ENCODE measurements at places on chromosomes 3 and 15.
A peak's percentile ranks its signal among the peaks of the same experiment; 100 is the strongest.

GRCh38 chr15:68383161-68384074 lies 48.5 kb downstream of the ITGA11 start:
- peak; percentile 60 for DNase-seq

DNA sequence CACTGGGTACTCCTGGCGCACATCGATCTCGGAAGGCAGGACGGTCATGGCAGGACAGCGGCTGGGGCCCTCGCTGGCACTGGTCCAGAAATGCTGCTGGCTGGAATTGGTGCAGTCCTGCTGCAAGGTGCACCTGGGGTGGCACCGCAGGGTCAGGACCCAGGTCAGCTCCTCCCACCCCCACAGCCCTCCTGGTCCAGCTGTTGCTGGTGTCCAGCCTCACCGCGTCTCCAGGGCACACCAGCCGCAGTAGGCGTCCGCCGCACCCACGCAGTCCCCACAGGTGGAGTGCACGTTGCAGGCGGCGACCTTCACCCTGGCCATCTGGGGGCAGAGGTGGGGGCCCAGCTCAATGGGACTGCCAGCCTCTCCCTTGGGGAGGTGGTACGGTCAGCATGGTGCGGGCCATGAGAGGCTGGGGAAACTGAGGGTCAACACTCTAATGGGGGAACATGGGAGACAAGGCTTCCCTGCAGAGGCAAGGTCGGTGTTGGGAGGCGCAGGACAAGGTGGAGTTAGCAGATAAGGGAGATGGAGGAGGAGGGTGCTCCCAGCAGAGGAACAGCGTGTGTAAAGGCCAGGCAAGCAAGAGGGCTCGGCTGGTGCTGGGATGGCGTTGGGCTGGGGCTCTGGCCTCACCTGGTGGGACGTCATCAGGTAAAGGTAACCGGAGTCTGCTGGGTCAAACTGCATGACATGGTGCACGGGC lies 20.4 kb downstream of the PLXND1 start:
- no peak for DNase-seq

- DNase-seq, result no peak
These were observed 9.6 kb upstream of the RAD51 start for GRCh38 chr15:40685376-40685775.

GRCh38 chr3:191982481-191982880 lies 521.5 kb downstream of the PYDC2 start:
- no peak for DNase-seq

GRCh38 chr15:62503451-62503850 lies 338.4 kb upstream of the C2CD4B start:
- DNase-seq, result peak; percentile 24

DNA sequence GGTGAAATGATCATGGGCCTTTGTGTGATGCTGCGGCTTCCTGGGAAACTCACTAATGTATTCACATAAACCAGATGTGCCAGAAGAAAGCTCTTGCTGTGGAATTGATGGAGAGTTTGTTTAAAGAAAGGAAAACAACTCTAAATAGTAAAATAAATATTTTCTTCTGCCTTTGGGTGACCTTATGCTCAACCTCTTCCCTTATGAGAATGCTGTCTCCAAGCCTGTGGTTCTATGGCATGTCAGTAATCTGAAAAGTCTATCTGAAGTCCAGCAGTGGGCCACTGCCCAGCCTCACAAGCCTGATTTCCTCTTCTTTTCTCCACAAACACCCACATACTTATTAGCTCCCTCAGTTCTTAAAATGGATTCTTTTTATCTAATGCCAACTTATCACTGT lies 49.9 kb upstream of the PHLDB2 start:
- DNase-seq, result peak; percentile 40

DNA sequence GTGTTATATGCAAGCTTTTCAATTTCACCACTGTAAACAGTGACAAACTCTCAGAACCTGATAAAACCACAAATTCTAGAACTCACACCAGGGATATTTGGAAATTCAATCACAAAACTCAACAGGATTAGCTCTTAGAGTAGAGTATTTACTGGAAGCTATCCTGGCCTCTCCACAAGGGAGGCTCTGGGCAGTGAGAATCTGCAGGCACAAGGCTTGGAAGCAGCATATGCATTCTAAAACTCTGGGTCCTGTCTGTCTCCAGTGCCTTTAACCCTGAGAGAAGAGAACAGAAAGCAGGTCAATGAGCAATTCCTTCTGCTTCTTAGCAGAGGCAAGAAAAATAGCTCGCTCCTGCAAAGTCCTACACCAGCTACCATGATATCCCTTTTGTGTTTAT lies 23.4 kb downstream of the PLSCR4 start:
- no peak for DNase-seq

DNA sequence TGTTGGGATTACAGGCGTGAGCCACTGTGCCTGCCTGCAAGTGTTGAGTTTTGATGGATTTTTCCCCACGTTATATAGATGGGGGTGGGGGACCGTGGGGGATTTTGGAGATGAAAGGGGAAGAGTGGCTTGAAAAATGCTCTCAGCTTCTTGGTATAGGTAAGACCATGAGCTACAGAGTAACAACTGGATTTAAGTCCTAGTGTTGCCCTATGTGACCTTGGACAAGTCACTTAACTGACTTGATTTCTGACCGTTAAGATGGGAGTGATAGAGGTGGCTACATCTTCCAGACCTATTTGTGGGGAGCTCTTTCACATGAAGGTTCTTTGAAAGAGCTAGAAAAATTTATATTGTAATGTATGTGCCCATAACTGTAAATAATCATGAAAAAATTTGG lies 13.3 kb downstream of the TRIM71 start:
- no peak for DNase-seq

- DNase-seq, result no peak
These were observed 45.0 kb downstream of the BCL2L10 start for GRCh38 chr15:52067545-52067926.

DNA sequence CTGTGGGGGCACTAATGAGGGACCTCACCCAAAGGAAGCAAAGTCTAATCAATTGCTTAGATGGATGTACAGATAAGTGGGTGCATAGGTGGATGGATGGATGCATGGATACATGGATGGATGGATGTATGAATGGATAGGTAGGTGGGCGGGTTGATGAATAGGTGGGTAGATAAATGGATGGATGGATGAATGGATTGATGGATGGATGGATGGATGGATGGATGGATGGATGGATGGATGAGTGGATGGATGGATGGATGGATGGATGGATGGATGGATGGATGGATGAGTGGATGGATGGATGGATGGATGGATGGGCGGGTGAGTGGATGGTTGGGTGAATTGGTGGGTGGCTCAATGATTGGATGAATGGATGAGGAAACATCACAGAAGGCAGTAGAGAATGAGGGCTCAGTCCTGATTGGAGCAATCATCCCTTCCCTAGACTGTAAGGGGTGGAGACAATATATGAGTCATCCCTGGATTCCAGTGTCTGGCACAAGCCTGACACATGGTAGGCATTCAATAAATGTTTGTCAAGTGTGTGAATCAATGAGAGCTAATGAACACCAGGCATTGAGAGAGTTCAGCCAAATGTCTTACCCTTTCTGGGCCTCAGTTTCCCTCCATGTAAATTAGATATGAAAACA lies 40.4 kb upstream of the PXYLP1 start:
- peak; percentile 20 for DNase-seq

DNA sequence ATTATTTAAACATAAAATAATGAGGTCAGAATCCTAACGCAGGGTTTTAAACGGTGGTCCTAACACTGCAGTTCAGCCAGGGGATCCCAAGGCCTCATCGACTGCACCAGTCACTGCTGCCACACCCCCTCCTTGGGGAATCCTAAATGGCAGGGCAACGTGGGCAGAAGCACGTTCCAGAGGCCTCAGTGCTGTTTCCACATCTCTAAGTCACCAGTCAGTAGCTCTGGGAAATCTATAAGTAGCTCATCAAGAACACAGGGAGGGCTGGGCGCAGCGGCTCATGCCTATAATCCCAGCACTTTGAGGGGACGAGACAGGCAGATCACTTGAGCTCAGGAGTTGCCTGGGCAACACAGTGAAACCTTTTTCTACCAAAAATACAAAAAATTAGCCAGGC lies 47.5 kb downstream of the PRTG start:
- DNase-seq, result no peak

- DNase-seq, result no peak
These were observed 41.8 kb upstream of the SETMAR start for GRCh38 chr3:4261406-4261805.

DNA sequence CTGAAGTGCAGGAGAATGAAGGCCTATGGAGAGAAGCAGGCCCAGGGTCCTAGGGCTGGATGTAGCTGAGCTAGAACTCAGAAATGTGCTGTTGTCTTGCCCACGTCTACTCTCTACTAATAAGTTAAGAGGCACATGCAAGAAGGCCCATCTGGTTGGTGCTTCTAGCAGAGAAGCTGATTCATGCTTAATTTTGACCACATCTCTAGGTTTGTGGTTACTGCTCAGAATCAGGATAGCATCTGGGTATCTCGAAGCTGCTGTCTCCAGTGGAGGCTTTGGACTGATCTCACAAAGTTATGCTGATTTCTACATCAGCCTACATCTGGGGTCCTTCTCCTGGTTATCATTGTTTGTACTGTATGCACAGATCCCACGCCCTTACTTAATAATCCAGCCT lies 87.3 kb downstream of the CACNA1D start:
- DNase-seq, result peak; percentile 21

GRCh38 chr15:28107111-28107903 lies 8.2 kb upstream of the OCA2 start:
- peak; percentile 56 for DNase-seq

DNA sequence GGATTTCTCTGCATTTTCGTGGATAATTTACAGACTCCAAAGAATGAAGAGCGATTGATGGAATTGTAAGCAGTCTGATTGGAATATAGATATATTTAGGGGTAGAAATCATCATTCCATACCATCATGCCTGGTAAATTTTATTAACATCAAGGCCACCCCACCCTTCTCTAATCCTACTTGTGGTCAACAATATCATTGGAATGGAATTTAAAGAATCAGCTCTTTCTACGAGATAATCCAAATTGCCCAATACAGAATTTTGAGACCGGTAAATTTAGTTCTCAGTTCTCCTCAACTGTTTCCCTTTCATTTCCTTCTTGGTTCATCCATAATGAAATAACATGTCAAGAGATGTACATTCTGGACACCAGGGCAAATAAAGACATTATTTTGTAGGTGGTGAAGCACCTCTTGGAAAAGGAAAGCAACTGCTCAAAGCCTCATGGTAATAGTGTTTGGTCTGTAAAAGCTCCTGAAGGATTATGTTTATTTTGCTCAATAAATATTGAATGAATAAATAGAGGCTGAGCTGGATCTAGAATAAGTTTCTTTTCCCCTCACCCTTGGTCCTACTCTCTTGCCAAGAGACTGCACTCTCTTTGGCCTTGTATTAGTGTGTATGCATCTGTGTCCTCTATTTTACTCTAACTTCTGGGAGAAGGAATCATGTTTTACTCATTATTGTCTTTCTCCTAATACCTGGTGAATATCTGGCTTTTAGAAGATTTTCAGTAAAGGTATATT lies 133.7 kb upstream of the BCL6 start:
- peak; percentile 35 for DNase-seq

DNA sequence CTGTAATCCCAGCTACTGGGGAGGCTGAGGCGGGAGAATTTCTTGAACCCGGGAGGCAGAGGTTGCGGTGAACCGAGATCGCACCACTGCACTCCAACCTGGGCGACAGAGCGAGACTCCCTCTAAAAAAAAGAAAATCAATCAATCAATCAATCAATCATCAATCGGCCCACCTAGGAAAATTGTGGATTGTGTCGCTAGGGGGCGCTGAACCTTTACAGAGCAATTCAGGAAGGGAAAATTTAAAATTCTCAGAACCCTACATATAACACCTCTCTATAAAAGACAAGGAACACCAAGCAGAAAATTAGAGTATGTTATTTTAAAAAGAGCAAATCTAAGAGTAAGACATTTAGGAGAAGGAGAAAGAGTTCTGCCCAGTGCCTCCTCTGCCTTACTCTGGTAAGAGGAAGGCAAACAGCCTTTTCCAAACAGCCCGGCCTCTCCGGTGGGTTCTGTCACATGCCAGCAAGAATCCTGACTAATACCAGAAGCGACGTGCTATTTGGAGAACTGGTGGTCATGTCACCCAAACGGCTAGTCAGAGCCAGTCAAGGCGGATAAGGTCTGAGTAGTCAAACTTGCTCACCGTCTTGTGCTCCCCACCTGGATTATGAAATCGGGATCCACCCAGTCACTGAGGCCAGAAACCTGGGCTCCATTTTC lies 22.3 kb upstream of the SMCO1 start:
- DNase-seq, result peak; percentile 31

GRCh38 chr15:66483131-66483566 lies 14.4 kb downstream of the SNAPC5 start:
- DNase-seq, result peak; percentile 43

- peak; percentile 89 for DNase-seq
These were observed 6.1 kb downstream of the PPCDC start for GRCh38 chr15:75029378-75030022.

DNA sequence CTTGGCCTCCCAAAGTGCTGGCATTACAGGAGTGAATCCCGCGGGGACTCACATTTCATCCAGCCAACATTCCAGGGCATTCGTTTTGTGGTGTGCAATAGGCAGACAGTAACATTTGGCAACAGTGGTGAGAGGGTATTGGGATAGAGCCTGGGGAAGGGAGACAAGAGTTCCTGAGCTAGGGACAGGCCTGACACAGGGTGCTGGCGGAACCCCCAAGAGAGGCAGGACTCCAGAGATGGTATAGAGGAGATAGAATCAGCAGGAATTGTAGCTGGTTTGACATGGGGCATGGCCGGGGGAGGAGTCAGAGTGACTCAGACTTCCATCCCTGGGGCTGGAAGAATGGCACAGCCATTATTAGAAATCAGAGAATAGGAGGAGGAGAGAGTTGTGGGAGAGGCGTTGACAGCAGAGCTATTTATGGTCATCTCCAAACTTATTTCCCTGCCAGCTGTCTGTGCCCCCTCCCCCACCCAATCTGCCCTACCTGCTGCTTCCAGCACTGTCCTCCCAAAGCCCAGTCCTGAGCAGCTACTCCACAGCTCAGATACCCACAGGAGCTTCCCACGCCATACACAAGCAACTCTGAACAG lies 4.4 kb upstream of the IDH2 start:
- peak; percentile 83 for DNase-seq

GRCh38 chr15:65421360-65422215 lies 1.2 kb downstream of the IGDCC4 start:
- peak; percentile 56 for DNase-seq

- DNase-seq, result no peak
These were observed 461 bp downstream of the COPB2 start for GRCh38 chr3:139388821-139389551.

DNA sequence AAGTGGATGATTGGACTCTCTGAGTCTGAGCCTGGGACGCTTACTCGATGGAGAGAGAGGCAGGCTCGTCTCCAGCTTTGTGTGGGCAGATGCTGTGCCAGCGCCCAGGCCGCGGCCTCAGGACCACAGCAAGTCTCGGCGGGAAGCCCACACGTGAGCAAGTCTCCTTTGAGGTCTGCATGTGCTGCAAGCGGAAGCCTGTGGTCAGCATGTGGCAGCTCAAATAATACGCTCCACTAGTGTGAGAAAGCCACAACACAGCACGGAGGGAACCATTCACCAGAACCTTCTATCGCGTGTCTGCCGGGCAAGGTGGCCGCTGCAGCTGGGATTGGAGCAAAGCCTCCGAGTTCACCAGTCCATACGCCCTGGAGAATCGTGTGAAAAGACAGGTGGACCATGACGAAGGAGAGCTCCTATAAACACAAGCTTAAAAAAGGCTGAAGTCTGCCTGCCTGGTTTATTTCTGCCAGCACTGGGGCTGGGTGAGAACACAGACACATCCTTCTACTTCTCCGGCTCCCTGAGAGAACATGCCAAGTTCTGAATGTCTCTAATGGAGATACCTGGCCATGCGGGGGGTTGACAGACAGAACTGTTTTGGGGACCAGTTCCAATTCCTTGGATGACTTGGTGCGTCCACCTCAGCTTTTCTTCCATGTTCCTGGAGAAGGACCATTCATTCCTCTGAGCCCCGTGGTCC lies 82.0 kb upstream of the LRIG1 start:
- DNase-seq, result peak; percentile 60
